ENCODE measurements at places on chromosomes 11 and 22.

- no peak for DNase-seq
Measured at GRCh38 chr11:119896387-119897045, 167.5 kb upstream of the NECTIN1 start.

DNA sequence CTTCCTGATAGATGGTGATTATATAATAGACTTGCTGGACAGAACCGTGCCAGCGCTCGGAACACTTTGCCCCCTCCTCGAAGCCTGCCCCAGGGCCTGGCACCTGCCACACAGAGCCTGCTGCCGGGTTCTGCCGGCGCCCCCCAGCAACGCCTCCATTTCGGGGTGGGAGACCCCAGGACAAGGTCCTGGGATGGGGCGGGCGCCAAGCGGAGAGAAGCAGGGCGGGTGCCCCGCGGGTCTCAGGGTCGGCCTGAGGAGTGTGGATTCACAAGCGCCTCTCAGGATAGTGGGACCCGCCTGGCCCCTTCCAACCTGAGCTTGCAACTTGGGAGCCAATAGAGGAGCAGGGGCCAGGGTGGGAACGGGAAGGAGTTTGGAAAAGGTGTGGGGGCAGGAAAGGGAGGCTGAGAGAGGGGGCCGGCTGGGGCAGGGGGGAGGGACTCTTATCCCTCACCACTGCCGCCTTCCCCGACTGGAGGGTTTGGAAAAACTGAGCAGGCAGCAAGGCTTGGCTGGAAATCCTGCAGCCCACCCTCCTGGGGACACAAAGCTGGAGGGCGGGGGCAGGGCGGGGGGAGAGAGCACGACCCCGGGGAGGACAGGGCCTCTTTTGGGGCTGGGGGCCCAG lies 3.3 kb upstream of the BCL9L start:
- no peak for DNase-seq

DNA sequence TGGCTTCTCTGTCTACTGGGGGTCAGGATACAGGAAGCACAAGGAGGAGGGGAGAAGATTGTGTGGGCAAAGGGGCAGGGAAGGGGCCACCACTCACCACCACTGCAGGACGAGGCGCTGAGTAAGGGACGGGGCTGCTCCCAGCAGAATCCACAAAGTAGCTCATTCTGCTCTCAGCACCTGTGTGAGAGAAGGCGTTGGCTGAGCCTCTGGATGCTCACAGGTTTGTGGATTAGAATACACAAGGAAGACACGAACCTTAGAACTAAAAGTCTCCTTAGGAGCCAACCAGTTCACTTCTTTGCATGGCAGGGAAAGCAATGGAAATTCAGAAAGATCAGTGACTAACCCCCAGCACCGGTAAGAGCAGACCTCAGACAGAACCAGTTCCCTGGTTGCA lies 14.4 kb downstream of the ETS1 start:
- DNase-seq, result no peak

DNA sequence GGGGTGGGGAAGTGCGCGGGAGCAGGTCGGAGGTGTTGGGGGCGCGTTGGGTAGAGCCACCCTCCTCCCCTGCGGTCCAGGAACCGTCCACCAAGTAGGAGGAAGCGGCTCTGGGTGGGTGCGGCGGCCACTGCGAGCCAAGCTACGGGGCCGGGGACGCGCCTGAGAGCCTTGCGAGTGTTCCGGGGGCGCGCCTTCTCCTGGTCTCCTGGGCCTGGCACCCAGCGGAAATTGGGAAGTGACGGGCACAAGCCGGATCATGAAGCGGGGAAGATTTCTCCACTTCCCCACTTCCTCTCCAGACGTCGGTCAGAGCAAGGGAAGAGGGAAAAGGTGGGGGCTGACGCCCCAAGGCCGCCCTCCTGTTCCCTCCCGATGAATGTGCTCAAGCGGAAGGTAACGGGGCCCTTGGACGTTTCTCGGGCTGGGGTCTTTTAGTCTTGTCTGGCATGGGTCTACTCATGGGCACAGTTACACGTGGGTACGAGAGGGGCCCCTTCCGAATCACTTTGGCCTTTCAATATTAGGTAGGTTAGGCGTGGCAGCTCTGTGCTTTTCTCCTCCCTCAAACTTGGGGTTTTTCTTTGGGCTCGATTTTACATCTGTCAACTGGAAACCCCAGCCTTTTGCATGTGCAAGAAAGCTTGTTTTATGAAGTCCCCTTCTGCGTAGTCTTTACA lies 865 bp downstream of the RBM14 start:
- no peak for DNase-seq

Measured in NCI-H187 treated with DMSO at 0.1 percent for 48 hours (cell line).